ENCODE measurements at places on chromosomes 2 and 18.

GRCh38 chr2:214730248-214730647, 79.2 kb downstream of the BARD1 start:
- peak; percentile 66 for DNase-seq

DNA sequence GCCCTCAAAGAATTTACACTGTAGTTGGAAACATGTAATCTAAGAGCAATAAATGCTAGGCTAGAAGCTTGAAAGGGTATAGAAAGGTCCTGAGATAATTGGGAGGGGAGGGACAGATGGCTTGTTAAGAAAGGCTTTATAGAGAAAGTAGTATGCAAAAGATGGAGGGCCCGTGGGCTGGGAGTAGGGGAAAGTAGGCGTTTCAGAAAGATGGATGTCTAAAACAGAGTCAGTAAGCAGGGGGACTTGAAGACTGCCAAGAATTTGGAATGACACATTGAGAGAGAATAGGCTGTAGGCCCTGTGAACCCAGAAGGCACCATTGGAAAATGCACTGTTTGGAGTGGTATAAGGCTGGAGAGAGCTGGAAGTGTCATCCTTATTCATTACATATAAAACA, 822 bp downstream of the PSMG2 start:
- DNase-seq, result peak; percentile 22

- no peak for DNase-seq
Measured at GRCh38 chr18:21096760-21097159, 14.9 kb downstream of the ROCK1 start.

DNA sequence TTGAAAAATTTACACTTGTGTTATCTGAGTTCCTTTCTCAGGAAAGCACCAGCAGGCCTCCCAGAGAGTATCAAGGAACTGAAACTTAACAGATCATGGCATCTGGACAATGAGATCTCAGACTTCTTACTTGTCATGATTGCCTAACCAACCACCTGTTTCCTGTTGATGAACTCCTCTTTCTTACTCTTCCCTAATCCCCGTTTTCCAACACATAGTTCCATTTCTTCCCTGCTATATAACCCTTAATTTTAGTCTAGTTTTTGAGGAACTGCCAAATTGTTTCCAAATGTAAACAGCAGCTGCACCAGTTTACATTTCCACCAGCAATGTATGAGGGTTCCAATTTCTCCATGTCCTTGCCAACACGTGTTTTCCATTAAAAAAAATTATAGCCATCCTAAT, 6.1 kb upstream of the FAM171B start:
- DNase-seq, result peak; percentile 10

GRCh38 chr2:42492691-42493467, 903 bp downstream of the KCNG3 start:
- no peak for DNase-seq

DNA sequence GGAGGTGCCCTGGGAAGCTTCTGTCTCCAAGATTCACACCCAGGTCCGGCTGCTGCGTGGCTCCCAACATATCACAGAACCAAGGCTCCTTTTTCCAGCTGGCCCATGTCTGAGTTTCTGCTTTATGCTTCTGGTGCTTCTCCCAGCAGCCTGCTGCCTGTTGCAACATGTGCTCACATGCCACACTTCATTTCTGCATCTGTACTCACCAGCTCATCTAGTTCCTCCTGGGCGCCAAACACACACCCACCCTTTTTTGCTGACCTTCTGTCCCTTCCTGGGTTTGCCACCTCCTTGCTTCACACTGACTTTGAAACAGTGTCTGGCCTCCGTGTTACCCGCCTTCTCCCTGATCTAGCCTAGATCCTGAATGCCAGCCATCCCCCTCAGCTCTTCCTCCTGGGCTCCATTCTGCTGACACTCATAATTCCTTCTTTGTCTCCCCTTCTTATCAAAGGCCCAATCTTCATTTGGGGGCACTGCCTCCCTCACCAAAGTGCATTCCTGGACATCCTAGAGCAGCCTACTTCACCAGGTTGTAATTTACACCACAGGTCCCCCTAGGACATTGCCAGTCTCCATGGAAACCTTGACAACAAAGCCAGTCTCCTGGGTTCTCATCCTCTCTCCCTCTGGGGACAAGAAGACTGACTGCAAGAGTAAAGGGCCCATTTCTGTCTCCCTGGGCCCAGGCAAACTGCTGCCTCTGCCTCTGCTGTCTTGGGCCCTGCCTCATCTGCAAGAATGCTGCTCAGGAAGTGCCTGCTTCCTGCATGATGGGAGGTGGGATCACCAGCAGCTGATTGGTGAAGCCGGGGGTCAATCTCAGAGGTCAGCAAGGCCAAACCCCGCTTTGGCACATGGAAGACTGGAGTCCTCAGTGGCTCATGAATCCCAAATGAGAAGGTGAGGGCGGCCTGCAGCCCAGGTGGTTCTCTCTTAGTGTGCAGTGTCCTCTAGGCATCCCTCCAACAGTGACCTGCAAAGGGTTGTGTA, 13.9 kb upstream of the PROM2 start:
- no peak for DNase-seq

GRCh38 chr2:19312949-19313348, 45.5 kb downstream of the OSR1 start:
- DNase-seq, result peak; percentile 56

- no peak for DNase-seq
Measured at GRCh38 chr18:225745-226144, 42.1 kb downstream of the THOC1 start.

GRCh38 chr2:171407030-171407675, 26.6 kb downstream of the METTL8 start:
- DNase-seq, result no peak

Measured in fibroblast of pulmonary artery (primary cell).